Activated T-cell treated with anti-CD3 and anti-CD28 coated beads, Interleukin-2, amount 50 U/mL, for 48 hours (primary cell): ENCODE measurements at places on chromosomes 4 and X.

DNA sequence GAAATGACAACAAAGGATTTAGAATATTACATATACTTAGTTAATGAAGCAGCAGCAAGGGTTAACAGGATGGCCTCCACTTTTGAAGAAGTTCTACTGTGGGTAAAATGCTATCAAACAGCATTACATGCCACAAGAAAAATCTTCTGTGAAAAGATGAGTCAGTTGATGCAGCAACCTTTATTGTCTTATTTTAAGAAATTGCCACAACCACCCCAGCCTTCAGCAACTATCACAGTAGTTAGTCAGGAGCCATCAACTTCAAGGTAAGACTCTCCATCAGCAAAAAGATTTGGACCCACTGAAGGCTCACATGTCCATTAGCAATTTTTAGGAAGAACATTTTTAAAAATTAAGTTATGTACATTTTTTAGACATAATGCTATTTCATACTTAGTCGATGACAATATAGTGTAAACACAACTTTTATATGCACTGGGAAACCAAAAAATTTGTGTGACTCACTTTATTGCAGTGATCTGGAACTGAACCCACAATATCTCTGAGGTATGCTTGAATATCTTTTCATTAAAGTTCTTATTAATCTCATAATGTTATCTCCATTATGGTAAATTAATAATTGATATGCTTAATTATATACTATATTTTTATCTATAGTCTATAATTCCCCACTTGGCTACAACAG lies 81.2 kb downstream of the SPCS3 start:
- no peak for DNase-seq

GRCh38 chr4:99088023-99088449 lies 552 bp downstream of the ADH5 start:
- no peak for DNase-seq

DNA sequence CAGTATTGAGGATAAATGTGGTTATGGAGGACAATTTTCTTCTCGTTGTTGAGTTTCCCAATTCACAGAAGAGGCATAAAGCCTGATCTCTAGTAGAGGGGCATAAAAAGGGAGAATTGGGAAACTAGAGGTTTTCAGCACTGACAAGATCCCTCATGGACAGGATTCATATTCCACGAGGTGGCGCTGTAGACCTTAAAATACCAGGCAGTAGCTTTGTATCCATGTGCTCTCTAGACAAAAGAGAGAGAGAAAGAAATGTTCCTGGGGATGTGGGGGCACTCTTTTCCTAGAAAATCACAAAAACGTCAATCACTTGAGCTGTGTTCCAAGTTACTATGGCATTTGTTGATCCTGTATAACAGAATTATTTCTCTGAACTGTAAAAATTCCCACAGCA lies 128.3 kb downstream of the MAGEE1 start:
- peak; percentile 22 for DNase-seq

DNA sequence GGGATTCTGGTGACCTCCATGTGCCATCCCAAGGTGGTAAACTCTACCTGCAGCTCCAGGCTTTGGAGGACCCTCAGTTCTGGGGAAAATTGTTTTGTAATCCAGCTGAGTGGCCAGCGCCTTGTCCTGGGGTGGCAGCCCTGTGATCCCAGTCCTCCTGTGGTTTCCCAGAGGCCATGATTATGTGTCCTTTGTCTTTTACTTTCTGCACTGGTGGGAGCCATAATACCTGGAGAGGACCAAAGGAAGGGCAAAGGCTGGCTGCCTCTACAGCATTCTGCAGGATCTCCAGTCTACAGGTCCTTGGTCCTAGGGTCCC lies 64.0 kb downstream of the NBDY start:
- no peak for DNase-seq

- DNase-seq = no peak
Measured at GRCh38 chrX:40325161-40325560, 227.4 kb upstream of the BCOR start.

- DNase-seq = no peak
Measured at GRCh38 chr4:7941111-7941964, 1.7 kb upstream of the AFAP1 start.

DNA sequence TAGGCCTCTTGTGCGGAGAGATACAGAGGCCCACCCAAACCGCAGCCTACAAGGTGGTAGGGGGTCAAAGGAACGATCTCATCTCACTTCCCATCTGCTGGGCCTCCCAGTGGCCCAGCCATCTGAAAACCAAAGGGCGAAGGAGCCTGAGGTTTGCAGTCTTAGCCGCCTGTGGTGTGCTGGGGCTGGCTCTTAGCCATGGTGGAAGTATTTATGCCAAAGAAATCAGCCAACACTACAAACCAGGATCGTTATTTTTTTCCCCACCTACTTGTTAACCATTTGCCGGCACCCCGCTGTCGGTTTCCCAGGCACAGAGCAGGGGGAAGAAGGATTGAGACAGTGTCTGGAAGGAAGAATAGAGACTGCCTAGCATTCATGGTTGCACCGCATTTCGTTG lies 30.9 kb upstream of the CDKL5 start:
- no peak for DNase-seq

GRCh38 chr4:8876982-8877779 lies 5.5 kb upstream of the HMX1 start:
- DNase-seq = no peak

- no peak for DNase-seq
Measured at GRCh38 chrX:44742480-44743155, 101.2 kb upstream of the DUSP21 start.

DNA sequence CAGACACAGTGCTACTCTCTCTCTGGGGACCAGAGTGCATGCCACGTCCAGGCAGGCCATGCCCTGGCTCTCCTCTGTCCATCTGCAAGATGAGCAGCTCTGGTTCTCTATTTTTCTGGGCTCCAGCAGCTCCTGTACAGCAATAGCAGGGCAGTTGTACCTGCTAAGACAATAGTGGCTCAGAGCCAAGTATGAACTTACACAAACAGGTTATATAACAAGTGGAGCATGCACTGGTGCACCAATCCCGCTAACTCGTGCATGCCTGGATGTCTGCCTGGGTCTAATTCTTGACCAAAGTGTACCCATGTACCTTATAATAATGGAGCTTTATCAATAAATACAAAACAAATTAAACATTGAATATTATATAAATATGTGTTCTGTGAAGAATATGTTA lies 392.3 kb downstream of the CENPC start:
- DNase-seq = no peak

DNA sequence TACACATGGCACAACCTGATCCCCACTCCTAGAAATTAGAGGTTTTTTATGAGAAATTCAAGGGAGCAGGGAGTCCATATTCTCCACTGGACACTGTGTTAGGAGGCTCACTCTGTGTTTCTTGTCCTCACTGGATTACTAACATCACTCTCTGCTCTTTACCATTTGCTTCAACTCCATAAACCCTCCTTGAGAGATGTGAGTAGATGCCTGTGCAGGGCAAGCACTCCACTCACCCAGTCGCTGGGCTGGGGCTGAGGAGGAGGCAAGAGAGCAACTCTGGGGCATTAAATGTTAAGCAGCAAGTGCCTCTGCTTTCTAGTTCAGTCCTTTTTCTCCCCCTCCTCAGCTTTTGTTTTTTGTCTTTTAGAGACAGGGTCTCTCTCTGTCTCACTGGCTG lies 115.1 kb downstream of the LARP7 start:
- no peak for DNase-seq

- no peak for DNase-seq
Measured at GRCh38 chr4:110109455-110109854, 89.0 kb downstream of the ELOVL6 start.

DNA sequence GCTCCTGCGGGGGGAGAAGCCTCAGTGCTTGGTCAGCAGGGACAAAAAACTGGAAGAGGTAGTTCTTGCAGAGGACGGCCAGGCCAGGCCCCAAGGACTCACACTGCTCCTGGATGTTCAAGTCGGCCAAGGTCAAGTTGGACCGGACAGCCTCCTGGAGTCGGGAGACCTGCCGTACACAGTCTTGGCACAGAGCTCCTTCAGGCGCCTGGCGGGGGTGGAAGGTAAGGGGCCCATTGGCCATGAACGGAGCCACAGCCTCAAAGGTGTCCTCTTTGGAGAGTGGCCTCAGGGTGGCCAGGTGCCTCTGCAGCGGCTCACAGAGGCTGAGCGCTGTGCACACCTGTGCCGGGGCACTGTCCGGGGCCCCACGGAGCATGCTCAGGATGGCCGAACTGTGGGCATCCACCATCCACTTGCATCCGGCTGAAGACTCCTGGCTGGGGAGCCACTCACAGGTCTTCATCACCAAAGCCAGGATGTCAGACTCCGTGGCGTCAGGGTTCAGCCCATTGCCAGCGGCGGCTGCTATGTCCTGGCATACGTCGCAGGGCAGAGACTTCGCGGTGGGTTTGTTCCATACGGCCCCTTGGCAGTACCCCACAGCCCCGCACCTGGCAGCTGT lies 477 bp downstream of the PSAPL1 start:
- no peak for DNase-seq

DNA sequence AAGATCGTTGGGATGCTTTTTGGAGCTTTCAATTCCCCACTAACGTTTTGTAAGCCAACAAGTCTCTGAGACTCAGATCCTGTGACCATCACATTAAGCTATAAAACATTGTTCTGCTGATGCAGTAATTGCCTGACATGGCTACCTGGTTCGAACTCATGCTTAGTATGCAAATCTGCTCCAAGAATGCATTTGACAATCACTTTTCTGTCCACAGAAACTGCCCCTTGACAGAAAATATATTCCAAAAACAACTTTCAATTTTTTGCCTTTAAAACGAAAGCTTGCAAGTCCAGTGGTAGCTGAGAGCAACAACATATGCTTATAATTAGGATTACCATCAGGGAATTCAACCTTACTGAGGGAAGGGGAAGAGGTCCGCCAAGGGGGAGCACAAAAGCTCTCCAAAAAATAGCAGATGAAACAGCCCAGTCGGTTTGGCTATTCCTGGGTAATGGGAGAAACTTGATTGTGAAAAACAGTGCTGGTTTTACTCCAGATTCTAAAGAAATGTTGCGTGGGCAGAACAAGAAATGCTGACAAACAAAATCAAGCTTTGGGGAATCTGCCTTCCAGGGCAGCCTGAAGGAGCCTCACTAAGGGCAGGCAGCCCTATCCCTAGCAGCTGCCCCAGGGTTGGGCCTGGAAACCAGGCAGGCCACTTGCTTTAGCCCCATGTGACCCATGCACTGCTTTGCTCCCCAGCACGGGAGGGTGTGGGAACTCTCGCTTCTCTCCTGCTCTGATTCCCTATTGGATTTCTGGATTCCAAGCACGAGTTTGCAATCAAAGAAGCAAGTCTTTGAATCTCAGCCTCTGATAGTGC lies 160.7 kb upstream of the LDB2 start:
- DNase-seq = no peak

DNA sequence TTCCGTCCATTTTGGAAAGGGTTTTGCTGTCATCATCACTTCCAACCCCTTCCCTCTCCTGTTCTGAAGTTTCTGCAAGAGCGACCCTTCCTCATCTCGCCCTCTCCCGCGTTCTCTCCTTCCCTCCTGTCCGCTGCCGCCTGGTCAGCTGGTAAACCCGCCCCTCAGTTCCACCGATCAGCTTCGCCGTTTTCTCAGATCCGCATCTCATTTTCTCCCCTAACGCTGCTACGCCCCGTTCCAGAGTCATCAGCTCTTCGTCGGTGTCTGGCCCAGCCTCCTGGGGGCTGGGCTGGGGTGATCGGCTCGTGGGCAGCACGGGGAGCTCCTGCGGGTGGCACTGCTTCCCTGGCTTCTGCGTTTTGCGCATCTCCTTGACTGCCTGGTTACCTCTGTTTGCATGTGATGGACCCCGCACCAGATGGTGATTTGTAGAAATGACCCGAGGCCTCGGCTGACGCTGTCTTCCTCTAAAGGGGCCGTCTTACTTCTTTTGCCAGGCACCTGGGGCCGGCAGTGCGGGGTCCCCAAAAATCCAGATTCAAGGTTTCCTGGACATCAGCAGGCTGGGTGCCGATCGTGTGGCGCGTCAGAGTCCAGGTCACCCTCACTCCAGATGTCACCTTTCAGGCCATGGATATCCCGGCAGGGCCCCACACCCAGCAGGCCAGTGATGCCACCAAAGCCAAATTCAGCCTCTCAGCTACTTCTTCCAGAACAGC lies 13.4 kb downstream of the CTBP1 start:
- no peak for DNase-seq

DNA sequence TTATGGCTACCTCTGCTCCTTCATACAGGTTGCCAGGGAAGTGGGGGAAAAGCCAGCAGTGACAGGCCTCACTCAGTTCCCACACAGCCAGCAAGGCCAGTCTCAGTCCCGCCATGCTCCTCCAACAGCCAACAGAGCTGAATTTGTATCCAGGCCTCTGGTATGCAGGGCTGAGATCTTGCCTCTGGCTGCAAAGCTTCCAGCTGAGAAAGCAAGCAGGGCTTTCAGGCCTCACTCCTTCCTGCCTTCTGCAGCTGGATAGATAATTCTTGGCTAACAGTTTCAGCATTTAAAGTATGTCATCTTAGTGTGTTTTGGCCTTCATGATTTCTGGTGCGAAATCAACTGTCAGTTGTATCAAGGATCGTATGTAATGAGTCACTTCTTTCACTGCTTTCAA lies 103.6 kb downstream of the GNL3L start:
- no peak for DNase-seq

- DNase-seq = no peak
Measured at GRCh38 chrX:136291824-136292223, 8.9 kb upstream of the ADGRG4 start.

DNA sequence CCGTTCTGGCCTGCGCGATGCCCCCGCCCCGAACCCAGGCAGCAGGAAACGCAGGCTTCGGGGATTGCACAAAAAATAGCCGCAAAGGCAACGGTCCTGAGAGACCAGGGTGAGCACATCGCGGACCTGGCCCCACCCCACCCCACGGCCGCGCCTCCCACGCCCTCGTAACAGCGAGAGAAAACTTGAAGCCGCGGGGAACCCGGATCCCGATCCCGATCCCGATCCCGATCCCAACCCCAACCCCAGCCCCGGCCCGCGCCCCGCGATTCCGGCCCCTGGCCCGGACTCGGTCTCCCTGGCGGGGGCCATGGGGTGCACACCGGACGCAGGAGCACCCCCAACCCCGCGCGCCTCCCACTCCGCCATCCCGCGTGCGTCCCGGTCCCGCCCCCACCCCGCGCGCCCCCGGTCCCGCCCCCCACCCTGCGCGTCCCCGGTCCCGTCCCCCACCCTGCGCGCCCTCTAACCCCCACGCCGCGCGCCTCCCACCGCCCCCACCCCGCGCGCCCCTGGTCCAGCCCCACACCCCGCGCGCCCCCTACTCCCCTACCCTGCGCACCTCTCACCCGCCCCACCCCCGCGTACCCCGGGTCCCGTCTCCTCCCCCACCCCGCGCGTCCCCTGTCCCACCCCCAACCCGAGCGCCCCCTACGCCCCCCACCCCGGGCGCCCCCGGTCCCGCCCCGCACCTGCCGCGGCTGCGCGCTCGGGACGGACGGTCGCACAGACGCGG lies 29.0 kb downstream of the NOP14 start:
- peak; percentile 62 for DNase-seq

- no peak for DNase-seq
Measured at GRCh38 chr4:81700189-81700588, 228.5 kb upstream of the RASGEF1B start.

GRCh38 chrX:46918434-46918833 lies 6.2 kb downstream of the JADE3 start:
- DNase-seq = no peak

GRCh38 chr4:108433832-108434231 lies 186.5 kb upstream of the RPL34 start:
- no peak for DNase-seq
